ENCODE measurements at places on chromosomes 16 and 17.

- no peak for DNase-seq
These were observed 120.1 kb downstream of the RAB11FIP4 start for GRCh38 chr17:31511580-31511979.

DNA sequence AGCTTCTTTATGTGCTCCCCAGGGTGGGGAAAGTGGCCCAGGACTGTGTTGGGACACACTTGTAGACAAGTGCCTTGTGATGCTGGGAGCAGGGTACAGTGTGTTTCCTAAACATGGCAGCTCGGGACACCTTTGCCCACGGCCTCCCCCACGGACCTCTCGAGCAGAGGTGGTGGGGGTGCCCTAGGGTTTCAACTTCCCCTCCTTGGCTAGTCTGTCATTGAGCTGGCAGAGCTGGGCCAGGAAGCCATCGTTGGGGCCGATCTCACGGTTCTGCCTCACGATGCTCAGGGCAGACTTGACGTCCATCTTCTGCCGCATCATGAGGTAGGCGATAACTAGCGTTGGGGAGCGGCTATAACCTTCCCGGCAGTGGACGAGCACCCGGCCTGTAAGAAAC lies 9.4 kb downstream of the DUSP3 start:
- DNase-seq = no peak

GRCh38 chr17:58329810-58330537 lies 1.4 kb upstream of the TSPOAP1 start:
- peak; percentile 48 for DNase-seq

GRCh38 chr17:50096092-50096491 lies 941 bp downstream of the PDK2 start:
- no peak for DNase-seq

GRCh38 chr17:74839990-74840852 lies 19.5 kb downstream of the GRIN2C start:
- no peak for DNase-seq

DNA sequence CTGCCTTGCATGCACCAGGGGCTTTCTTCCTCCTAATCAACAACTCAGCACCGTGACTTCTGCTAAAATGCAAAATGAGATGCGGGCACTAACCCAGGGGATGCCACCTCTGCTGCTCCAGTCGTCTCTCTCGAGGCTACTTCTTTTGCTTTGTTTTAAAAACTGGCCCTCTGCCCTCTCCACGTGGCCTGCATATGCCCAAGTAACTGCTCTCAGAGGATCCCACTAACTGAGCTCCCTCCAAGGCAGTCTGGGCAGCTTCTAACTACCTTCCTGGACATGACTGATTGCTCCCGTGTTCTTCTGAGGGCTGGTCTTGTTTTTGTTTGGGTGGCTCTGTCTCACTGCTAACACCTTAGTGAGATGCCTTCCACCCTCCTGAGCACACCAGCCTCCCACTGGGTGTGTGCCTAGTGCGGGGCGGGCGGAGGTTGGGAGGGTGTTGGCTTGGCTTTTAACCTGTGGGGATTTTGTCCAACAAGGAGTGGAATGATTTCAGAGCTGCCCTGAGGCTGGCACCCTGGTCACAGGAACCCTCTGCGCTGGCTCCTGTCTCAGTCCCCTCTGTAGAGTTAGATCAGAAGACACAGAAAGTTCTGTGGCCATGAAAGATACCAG lies 8.9 kb upstream of the LGALS9 start:
- DNase-seq = no peak

DNA sequence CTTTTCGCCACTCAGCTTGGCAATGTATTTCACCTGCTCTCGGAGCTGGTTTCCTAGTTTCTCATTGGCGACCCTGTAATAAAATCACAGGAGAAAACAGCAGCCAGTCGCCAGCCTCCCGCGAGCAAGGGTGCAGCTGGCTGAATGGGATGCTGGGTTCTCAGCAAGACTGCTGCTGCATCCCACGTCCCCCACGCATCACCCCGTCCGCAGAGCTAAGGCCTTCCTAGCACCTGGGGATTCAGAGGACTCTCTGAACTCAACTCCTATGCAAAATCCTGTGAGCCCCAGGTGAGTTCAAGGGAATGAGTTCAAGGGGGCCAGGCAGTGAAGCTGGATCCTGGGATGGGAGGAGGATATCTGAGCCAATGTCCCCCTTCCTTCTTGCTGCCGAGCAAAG lies 29.3 kb downstream of the DHX38 start:
- DNase-seq = no peak

- DNase-seq = no peak
These were observed 1.5 kb downstream of the VPS35 start for GRCh38 chr16:46687486-46687885.

- DNase-seq = no peak
These were observed 2.2 kb upstream of the CLCN7 start for GRCh38 chr16:1477033-1477432.

DNA sequence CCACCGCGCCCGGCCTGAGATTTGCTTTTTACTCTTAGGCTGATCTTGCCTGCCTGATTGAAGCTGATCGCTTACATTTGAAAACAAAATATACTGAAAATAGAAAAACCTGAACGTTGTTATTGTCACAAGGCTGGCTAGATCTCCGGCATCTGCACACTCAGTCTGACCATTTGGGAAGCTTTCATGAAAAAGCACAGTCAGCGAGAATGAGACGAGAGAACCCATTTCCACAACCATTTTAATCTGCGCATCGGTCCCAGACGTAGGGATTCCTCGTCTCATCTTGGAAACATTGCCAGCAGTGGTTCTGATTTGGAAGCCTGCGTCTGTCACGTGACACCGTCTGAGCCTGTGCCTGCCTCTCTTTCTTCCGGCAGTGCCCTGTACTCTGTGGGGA lies 20.9 kb downstream of the SPG7 start:
- no peak for DNase-seq

GRCh38 chr17:73628642-73629552 lies 15.3 kb downstream of the SDK2 start:
- no peak for DNase-seq

- no peak for DNase-seq
These were observed 56.6 kb downstream of the RAP1GAP2 start for GRCh38 chr17:2852729-2853282.

GRCh38 chr17:39951924-39952679 lies 10.7 kb upstream of the GSDMA start:
- no peak for DNase-seq

GRCh38 chr16:3656491-3657468 lies 2.3 kb downstream of the DNASE1 start:
- DNase-seq = peak; percentile 30

DNA sequence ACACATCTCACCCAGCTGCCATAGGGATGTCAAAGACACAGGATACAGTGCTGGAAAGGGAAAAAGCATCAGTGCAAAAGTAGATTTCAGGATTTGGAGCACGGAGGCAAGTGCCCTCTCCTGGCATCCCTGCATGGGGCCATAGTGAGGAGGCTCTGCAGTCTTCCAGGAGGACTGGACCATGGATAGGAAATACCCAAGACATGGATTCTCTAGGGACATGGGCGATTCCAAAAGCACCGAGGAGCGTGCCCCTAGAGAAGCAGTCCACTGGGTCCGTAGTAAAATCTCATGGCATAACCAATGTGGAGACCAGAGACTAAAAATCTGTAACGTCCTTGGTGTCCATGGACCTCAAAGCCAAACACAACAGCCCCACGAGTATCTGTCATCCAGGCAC lies 818.2 kb downstream of the KCNJ18 start:
- no peak for DNase-seq

- DNase-seq = no peak
These were observed 46.9 kb upstream of the HNF1B start for GRCh38 chr17:37791447-37792399.

- DNase-seq = no peak
These were observed 246.6 kb downstream of the HAPSTR1 start for GRCh38 chr16:9338068-9338467.

DNA sequence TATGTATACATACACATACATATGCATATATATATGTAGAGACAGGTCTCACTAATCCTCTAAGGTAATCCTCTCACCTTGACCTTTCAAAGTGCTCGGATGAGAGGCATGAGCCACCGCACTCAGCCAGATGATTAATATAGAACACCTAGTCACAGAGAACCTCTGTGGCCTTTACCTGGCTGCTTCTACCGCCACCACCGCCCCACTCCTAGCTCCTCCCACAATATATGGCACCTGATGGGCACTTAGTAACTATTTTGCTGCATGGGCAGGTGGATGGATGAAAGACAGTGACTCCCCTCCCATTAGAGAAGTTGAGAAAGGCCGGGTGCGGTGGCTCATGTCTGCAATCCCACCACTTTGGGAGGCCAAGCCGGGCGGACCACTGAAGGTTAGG lies 16.7 kb upstream of the ATP2C2 start:
- no peak for DNase-seq

DNA sequence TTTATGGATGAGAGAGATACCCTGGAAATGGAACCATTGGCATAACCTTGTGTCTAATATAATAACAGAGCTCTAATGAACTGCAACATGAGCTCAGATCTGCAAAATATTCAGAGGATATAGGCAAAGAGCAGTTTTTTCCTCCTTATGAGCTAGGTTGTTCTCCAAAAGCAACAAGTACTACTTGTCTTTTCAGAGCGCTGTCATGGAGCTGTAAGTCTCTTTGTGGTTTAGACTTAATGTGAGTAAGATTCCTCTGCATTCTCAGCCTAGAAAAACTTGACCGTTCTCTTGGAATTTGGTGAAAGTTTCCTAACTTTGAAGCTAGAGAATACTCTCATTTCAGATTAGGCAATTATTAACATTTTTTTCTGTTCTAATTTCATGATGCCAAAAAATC lies 85.2 kb downstream of the FTO start:
- no peak for DNase-seq

DNA sequence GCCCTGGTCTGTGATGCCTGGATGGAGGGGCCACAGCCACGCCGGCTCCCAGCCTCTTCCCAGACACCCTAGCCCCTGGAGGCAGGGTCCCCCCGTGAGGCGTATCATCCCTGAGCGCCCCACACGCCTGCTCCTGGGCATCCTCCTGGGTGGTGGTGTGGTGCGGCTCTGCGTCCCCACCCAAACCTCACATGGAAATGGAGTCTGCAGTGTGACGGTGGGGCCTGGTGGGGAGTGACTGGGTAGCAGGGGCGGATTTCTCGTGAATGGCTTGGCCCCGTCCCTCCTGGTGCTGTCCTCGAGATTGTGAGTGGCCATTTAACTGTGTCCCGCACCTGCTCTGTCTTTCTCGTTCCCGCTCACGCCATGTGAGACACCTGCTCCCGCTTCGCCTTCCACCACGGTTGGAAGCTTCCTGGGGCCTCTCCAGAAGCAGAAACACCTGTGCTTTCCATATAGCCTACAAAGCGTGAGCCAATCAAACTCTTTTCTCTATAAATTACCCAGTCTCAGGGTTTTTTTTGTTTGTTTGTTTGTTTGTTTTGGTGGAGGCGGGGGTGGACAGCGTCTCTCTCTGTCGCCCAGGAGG lies 5.9 kb upstream of the SSTR5 start:
- no peak for DNase-seq

DNA sequence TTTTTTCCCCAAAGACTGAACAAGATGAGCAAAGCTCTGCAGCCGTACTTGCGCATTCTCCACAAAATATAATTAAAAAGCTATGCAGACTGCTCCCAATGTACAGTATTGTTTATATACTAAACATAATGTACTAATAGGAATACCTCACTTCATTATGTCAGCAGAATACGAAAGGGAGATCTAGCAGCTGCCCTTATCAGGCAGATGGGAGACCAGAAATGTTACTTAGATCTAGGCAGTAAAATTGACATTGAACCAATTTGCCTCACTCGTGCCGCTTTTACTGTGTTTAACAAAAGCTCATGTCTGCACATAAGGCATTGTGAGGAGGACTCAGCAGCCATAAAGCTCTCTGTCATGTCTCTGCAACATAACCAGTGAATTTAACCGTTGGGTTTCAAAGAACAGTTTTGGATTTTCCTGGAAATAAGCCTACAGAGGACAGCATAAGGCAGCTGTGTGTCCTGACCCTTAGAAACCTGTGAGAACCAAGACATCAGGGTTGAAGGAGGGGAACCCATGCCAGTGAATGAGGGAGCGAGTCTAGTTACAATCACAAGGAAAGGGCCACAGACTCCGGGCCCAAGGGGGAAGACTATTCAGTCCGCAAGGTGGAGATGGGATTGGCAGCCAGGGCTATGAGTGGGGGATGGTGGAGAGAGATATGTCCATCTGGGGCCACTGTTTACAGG lies 71.4 kb downstream of the GNAO1 start:
- DNase-seq = no peak

DNA sequence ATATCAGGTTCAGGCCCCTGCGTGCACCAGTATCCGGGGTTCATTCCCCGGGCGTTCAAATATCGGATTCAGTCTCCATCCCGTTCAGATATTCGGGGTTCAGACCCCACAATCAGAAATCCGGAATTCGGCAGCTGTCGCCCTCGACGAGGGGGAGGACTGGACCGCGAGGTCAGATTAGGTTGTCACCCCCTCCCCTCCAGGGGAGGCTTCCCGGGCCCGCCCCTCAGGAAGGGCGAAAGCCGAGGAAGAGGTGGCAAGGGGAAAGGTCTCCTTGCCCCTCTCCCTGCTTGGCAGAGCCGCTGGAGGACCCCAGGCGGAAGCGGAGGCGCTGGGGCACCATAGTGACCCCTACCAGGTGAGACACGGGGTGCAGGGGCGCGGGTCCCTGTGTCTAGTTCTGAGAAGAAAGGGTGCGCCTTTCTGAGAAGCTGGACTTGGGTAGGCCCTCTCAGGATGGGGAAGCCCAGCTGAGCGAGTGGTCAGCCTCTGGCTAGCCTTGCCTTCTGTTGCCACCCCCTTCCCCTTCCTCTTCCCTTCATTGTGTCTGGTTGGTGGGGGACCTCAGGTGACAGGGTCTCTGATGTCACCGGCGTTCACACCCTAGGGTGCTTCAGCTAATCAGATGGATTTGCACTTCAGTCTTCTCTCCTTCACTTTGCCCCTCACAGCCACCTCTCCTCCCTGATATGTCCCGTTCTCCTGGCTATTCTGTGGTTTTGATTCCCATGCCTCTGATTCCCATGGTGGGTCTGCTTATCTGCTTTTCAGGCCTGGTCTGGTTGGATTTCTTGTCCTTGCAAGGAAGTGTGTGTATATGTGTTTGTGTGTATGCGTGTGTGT lies 844 bp downstream of the TAOK2 start:
- no peak for DNase-seq

DNA sequence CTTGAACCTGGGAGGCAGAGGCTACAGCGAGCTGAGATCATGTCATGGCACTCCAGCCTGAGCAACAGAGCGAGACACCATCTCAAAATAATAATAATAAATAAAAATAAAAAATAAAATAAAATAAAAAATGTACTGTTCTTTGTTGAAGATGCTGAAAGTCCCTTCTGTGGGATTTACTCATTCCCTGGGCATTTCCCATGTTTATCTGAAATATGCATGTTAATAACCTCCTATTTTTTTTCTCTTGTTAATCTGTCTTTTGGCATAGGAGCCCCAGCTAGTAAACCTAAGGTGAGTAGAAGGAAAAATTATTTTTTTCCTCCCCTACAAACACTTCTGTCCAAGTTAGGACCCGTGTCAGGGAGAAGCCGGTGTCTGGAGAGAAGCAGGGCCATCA lies 34.4 kb downstream of the TMEM92 start:
- no peak for DNase-seq

DNA sequence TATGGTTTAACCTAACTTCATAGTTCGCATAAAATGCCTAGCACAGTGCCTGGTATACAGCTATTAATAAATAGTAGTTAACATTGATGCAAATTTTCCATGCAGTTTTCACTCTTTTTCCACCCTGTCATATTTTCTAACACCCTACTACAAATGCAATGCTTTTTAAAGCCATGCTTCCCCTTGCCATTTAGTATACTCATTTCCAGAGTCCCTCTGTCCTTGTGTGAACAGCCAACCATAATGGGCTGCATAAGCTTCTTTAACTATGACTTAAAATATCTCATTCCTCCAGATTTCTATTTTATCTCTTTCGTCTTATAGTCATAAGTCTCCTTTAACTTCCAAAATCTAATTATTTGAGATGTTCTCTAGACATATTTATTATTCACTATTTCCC lies 284.1 kb downstream of the GRIN2A start:
- DNase-seq = no peak
